ENCODE measurements at places on chromosomes 2 and 18. TPM values are rescaled to one million over a fixed set of nuclear protein-coding genes. Genes with fewer than 3 reads are reported as not detected.

DNA sequence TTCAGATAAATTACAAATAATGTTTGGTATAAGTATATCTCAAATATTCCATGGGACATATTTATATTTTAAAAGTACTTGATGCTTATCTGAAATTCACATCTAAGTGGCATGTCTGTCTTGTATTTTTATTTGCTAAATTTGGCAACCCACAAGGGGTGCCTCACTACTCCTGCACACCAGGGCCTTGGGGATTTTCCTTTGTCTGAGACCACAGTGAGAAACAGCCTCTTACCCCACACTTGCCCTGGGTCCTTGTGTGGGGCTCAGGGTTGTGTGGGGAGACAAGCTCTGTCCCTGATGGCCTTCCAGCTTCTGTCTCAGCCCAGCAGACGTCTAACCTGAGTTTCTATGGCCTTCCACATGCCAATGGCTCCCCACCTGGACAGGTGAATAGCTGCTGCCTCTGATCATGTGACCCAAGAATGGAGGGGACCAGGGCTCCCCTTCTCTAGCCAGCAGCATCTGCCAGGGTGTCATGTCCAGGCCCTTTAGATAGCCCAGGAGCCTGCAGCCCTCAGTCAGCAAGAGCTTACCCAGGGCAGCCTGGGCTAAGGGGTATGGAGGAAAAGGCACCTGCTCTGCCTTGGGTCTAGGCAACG lies 49.5 kb upstream of the MRPL33 start:
- H3K4me3 ChIP-seq: no peak overlapping the region
- DNase-seq: no peak
- peaks cover 5% of the 10 kb centered on the region for H3K27me3 ChIP-seq
- H3K27ac ChIP-seq: no peak overlapping the region
- no peaks in the 10 kb centered on the region for H3K36me3 ChIP-seq

DNA sequence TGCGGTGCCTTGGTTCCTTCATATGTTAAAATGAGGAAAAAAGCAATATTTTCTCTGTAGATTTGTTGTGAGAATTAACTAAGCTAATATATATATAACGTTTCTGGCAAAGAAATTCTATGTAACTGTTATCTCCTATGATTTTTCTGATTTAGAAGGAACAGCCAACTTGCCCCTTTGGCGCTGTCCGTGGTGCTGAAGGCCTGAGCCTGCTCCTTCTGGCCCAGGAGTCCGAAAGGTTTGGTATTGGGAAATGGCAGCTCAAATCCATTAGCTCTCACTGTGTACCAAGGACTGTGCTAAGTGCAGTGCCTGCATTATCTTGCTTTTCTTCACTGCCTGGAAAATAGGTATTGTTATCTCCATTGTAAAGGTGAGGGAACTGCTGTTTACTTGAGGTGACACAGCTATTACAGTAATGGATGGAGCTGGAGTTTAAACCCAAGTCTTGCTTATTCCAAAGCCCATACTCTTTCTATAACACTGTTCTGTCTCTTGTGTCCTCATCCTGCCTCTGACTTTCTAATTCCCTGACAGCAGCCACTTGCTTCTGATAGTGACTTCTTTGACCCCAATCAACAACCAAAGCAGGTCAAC lies 52.2 kb downstream of the C1QL2 start:
- no peaks in the 10 kb centered on the region for H3K27me3 ChIP-seq
- DNase-seq: peak; percentile 35
- no peak overlapping the region for H3K4me3 ChIP-seq
- no peaks in the 10 kb centered on the region for H3K4me1 ChIP-seq
- no peaks in the 10 kb centered on the region for H3K36me3 ChIP-seq
- no peak overlapping the region for H3K27ac ChIP-seq

DNA sequence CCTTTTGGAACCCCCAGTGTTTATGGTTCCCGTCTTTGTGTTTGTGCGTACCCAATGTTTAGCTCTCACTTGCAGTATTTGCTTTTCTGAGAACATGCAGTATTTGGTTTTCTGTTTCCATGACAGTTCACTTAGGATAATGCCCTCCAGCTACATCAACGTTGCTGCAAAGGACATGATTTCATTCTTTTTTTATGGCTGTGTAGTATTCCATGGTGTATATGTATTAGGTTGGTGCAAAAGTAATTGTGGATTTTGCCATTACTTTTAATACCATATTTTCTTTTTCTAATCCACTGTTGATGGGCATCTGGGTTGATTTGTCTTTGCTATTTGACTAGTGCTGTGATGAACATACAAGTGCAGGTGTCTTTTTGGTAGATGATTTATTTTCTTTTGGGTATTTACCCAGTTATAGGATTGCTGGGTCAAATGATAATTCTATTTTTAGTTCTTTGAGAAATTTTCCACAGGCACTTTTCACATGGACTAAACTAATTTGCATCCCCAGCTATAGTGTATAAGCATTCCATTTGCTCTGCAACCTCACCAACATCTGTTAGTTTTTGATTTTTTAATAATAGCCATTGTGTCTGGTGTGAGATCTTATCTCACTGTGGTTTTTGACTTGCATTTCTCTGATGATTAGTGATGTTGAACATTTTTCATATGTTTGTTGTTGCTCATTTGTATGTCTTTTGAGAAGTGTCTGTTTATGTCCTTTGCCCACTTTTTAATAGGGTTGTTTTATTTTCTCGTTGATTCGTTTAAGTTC lies 63.6 kb downstream of the CERS6 start:
- no peaks in the 10 kb centered on the region for H3K4me1 ChIP-seq
- H3K4me3 ChIP-seq: no peak overlapping the region
- no peaks in the 10 kb centered on the region for H3K36me3 ChIP-seq

DNA sequence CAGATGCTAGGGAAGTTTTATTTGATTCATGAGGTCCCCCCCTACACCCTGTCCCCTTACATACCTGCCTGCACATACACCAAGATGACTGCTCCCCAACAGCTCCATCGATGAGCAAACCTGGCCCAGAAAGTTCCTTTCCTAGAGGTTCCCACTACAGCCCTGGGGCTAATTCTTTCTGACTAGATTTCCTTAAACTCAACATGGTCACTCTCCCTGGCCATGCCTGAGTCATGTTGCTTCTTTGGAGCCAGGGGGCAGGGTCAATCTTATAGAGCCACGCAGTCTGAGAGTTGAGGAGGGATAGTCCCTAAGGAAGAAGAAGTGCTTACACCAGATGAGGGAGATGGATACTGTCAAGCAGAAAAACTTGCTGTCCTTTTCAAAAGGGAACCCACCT lies 67.7 kb upstream of the GLI2 start:
- H3K27ac ChIP-seq: no peak overlapping the region
- H3K4me1 ChIP-seq: peaks cover 10% of the 10 kb centered on the region
- H3K4me3 ChIP-seq: no peak overlapping the region
- H3K36me3 ChIP-seq: no peaks in the 10 kb centered on the region
- H3K27me3 ChIP-seq: peaks cover 34% of the 10 kb centered on the region

HOXD4 gene
- 0.31 TPM for total RNA-seq

GRCh38 chr18:58975781-58976180 lies 111.1 kb downstream of the ZNF532 start:
- peaks cover 39% of the 10 kb centered on the region for H3K27me3 ChIP-seq
- H3K4me1 ChIP-seq: no peaks in the 10 kb centered on the region
- no peak overlapping the region for H3K27ac ChIP-seq
- no peak for DNase-seq
- H3K4me3 ChIP-seq: no peak overlapping the region

- H3K27ac ChIP-seq: no peak overlapping the region
- no peaks in the 10 kb centered on the region for H3K4me1 ChIP-seq
Measured at GRCh38 chr2:8232871-8233270, 449.0 kb upstream of the ID2 start.

Data from HepG2 (cell line).